ENCODE measurements at places on chromosomes 6 and 20.

DNA sequence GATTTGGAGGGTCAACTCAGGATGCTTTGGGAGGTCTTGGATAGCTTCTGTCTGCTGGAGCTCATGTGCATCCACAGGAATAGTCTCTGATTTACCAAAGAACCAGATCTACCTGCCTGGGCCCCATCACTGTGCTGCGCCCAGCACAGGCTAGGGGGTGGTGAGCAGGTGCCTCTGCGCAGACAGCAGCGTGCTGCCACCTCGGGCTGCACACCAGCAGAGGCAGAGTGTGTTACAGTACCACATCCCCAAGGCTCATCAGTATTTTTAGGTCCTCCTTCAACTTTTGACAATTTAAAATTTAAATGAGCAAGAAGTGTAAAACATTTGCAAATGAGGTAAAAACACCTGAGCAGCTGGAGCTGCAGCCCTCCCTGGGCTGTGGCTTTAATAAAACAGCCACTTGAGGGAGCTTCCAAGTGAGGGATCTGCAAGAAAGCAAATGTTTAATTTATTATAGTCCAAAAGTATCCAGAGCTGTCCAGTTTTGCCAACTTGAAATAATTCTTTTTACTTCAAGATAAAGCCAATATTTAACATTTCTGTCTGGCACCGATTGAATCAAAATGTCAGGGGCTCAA, 324.9 kb downstream of the ZFAND3 start:
- no peak for DNase-seq

- no peak for DNase-seq
These were observed 64.6 kb downstream of the GFOD1 start for GRCh38 chr6:13422681-13423221.

DNA sequence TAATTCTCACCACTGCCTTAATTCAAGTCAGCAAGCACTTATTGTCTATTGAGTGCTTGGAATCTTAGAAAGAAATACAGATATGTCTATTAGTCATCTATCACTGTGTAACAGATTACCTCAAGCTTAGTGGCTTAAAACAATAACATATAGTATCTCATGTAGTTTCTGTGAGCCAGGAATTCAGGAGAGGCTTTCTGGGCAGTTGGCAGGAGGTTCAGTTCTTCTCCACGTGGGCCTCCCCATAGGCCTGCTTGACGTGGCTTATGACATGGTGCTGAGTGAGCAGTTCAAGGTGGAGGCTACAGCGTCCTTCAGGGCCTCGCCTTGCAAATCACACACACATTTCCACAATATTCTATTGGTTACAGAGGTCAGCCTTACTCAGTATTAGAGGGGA, 69.7 kb downstream of the DTD1 start:
- DNase-seq = no peak

- DNase-seq = no peak
These were observed 17.7 kb downstream of the SYNJ2 start for GRCh38 chr6:157999168-158000051.

GRCh38 chr6:160321729-160322505, 26.3 kb upstream of the SLC22A3 start:
- DNase-seq = no peak

DNA sequence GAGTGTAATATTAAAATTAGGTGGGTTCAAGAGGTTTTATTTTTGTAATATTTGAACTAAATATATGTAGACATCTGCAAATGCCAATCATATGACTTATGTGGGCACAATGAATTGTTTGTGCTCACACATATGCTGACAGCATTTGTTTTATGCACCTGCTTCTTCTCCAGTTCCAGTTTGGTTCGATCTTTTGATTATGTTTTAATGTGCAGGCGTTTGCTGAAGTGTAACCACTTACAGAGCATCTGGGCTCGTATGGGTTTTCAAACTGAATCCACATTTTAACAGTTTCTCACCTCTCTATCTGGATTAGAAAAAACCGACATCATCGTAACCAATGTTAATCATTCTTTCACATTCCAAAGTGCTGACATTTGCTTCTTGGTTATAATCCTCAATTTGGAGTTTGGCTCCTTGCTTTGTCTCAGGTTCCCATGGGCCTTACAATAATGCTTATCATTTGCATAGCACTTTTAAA, 129.1 kb upstream of the SPACA1 start:
- DNase-seq = no peak

DNA sequence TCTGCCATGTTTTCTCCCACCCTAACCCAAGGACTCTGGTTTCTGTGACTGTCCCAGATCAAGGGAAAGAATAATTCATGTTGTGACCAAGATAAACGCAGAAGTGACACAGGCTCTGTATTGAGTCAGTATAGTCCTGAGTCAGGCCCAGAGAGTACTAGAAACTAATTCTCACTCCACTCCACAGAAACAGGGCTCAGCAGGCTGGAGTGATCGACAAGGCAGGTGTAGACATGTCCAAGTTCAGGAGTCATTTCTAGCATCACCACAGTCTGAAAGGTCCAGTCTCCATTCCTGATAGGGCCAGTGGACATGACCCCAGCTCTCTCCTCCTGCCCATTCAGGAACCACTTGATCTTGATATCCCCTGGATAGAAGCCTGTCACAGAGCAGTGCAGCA, 2.7 kb downstream of the HLA-DOB start:
- DNase-seq = no peak

GRCh38 chr6:156948807-156949206, 171.6 kb downstream of the ARID1B start:
- DNase-seq = no peak

Data from activated naive CD4-positive, alpha-beta T cell (primary cell).